ENCODE measurements at places on chromosomes 5 and 9.

GRCh38 chr9:121921444-121921843 is 171.7 kb downstream of the TTLL11 start:
- no peak overlapping the region for H3K27ac ChIP-seq
- H3K36me3 ChIP-seq = no peaks in the 10 kb centered on the region
- no peaks in the 10 kb centered on the region for H3K27me3 ChIP-seq
- H3K4me3 ChIP-seq = no peak overlapping the region
- no peaks in the 10 kb centered on the region for H3K4me1 ChIP-seq

DNA sequence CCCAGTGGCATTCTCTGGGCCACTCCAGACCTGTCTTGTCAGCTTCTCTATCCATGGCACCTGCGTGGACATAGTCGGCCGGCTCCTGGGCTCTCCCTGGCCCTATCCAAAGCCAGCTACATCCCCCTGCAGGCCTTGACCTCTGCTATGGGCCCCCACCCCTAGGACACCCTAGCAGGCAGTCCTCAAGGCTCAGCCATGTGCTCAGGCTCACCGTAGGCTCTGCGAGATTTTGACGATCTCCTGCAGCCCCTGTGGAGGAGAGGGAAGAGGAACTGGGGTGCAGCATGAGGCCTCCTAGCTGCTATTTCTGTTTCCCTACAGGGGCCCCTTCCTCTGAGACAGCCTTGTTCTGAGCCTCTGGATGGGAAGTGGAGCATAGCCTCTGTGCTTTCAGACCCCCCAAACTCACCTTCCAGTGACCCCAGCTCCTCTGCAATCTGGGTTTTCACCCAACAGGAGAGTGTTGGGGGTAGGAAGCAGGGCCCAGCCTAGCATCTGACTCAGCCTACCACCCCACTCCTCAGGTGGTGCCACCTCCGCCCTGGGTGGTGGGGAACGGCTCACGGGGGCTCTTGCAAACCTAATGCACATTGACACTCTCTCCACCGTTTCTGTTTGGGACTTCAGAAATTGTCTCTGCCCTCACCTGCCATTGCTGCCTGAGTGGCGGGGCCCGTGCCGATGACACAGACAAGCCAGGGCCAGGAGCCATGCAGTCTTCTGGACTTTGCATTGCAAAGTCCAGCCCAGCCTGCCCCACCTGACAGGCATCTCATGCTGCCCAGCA is 36.7 kb downstream of the HRH2 start:
- peaks cover 5% of the 10 kb centered on the region for H3K36me3 ChIP-seq
- H3K27me3 ChIP-seq = no peaks in the 10 kb centered on the region
- no peak overlapping the region for H3K27ac ChIP-seq
- peaks cover 10% of the 10 kb centered on the region for H3K4me1 ChIP-seq

GRCh38 chr9:121529237-121529987 is 29.8 kb upstream of the GGTA1 start:
- H3K27me3 ChIP-seq = no peaks in the 10 kb centered on the region
- no peaks in the 10 kb centered on the region for H3K4me1 ChIP-seq
- DNase-seq = no peak
- no peak overlapping the region for H3K27ac ChIP-seq
- no peaks in the 10 kb centered on the region for H3K36me3 ChIP-seq

DNA sequence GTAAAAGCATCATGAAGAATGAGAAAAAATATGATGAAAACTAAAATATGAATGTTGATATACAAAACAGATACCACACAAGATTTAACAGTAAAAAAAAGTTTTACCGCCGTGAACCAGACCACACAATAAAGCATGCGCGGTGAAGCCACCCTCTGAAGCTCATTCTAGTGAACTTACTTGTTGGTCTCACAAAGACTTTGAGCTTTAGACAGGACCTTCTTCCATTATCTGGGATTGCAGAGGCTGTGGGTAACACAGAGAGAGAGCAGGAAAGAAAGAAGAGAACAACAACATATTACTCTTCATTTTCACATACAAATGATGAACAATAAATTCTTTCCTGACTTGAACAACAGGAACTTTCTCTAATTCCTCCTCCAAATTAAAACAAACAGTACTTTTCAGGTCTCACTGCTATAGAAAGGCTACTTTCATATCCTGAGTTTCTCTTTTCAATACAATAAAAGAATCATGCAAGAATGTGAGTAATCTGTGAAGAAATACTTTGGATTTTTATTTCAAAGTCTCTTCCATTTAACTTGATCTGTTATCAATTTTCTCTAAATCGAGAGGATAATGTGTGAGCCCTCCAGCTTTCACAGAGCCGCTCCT is 283.1 kb downstream of the EFNA5 start:
- no peaks in the 10 kb centered on the region for H3K36me3 ChIP-seq
- no peak overlapping the region for H3K27ac ChIP-seq

DNA sequence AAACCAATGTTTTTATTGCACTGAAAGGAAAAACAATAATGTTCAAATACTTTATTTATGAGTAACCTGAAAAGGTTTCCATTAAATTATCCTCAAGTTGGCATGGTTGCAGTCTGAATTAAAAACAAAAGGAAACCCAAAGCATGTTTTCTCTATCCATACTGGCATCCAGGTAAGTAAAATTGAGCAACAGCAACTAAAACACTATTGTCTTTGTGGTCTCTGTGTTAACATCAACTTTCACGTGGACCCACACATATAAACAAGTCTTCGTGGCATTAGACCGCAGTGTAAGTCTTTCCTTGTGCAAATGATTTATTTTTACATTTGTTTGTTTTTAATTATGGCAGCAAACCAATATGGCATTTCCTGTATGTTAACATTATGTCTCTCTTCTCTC is 757.6 kb downstream of the SEMA5A start:
- H3K4me3 ChIP-seq = no peak overlapping the region
- no peak overlapping the region for H3K27ac ChIP-seq
- H3K36me3 ChIP-seq = no peaks in the 10 kb centered on the region
- H3K27me3 ChIP-seq = no peaks in the 10 kb centered on the region
- no peaks in the 10 kb centered on the region for H3K4me1 ChIP-seq
- no peak for DNase-seq

GRCh38 chr9:4333787-4334186 is 33.9 kb upstream of the GLIS3 start:
- H3K36me3 ChIP-seq = no peaks in the 10 kb centered on the region
- no peak for DNase-seq
- H3K27ac ChIP-seq = no peak overlapping the region
- H3K27me3 ChIP-seq = no peaks in the 10 kb centered on the region
- H3K4me1 ChIP-seq = no peaks in the 10 kb centered on the region

DNA sequence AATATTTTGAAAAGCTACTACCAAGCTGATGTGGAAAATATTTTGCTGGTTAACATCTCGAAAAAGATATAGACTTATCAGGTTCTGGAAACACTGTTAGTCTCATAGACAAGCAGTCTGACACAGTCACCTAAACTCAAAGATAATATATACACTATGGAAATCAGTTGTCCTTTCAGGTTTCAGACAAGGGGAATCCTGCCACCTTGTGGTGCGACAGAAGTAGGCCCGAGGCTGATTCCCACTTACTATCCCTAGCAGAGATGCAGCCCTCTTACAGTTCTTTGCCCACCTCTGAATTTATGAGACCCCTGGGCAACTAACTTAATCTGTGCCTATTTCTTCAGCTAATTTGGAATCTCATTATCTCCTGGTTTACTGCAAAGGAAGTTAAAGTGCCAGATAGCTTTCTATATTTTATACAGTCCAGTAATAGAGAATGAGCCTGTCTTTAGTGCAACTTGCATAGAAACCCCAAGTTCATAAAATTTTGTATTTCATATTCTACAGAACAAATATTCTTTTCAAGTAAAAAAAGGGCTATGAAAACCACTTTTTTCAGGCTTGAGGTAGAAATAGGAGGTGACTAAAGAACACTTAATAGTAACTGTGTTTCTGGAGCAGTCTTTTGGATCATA is 16.9 kb downstream of the RAD1 start:
- no peaks in the 10 kb centered on the region for H3K27me3 ChIP-seq
- H3K4me3 ChIP-seq = no peak overlapping the region
- DNase-seq = peak; percentile 44
- no peak overlapping the region for H3K27ac ChIP-seq
- H3K4me1 ChIP-seq = no peaks in the 10 kb centered on the region
- peaks cover 4% of the 10 kb centered on the region for H3K36me3 ChIP-seq

- H3K4me3 ChIP-seq = no peak overlapping the region
- peaks cover 71% of the 10 kb centered on the region for H3K36me3 ChIP-seq
- no peaks in the 10 kb centered on the region for H3K27me3 ChIP-seq
- DNase-seq = no peak
- no peaks in the 10 kb centered on the region for H3K4me1 ChIP-seq
These were observed 32.5 kb downstream of the TENT4A start for GRCh38 chr5:6745706-6746222.

DNA sequence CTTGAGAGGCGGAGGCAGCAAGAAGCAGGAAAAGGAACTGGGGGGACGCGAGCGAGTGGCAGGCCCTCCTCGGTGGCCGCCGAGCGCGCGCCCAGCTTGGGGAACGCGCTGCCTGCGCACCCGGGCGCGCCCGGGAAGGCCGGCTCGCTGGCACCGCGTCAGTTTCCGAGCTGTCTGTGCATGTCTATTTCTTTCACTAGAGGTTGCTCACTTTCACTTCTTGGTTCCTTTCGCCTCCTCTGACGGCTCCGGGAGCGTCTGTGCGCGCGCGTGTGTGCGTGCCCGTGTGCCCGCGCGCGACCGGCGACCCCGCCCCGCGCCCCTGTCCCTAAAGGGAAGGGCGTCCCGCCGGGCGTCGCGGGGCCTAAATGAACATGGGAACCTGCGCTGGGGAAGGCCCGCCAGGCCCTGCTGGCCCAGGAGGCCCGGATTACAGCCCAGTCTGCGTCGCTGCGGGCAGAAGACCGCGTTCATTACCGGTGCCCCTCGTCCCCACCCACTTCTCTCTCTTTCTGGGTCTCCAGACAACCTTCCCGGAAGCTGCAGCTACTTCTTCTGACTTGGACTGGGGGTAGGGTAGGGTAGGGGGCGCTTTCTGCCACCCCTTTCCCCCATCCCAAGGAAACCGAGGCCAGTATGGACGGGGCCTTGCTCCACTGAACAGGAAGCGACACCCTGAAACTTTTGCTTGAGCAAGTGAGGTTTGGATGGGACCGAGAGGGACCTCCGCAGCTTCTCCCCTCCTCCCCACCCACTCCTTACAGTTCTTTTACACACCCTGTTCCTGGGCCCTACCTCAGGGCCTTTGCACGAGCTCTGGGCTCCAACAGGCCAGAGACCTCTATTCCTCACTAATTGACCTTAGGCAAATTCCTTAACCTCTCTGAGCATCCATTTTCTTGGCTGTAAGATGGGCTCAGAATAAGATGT is 205.8 kb upstream of the IER5L start:
- DNase-seq = peak; percentile 50
- H3K36me3 ChIP-seq = no peaks in the 10 kb centered on the region
- no peaks in the 10 kb centered on the region for H3K27me3 ChIP-seq
- peak overlapping the region; percentile 79 for H3K4me3 ChIP-seq
- H3K27ac ChIP-seq = peak overlapping the region; percentile 70

GRCh38 chr9:122218935-122219855 is 9.6 kb downstream of the LHX6 start:
- no peak overlapping the region for H3K27ac ChIP-seq
- peaks cover 41% of the 10 kb centered on the region for H3K27me3 ChIP-seq
- no peaks in the 10 kb centered on the region for H3K36me3 ChIP-seq
- H3K4me3 ChIP-seq = peak overlapping the region; percentile 33
- no peak for DNase-seq

GRCh38 chr5:66642538-66642937 is 46.3 kb downstream of the MAST4 start:
- H3K4me1 ChIP-seq = no peaks in the 10 kb centered on the region
- no peak overlapping the region for H3K4me3 ChIP-seq
- H3K36me3 ChIP-seq = no peaks in the 10 kb centered on the region
- no peaks in the 10 kb centered on the region for H3K27me3 ChIP-seq
- no peak for DNase-seq
- no peak overlapping the region for H3K27ac ChIP-seq

DNA sequence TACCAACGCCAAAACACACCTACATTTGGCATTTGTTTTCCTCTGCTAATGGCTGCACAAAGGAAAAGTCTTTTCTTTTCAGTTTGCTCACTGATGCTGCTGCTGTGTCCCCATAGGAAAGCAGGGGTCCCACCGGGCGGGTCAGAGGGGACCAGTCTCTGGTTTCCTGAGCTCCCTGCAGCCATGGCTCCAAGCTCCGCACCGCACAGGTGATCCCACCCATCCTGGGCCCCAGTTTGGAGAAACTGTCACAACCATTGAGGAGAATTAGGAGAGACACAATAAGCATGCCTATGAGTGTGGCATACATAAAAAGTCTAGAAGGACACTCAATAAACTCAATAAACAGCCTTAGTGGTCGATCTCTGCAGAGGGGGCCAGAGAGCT is 19.9 kb downstream of the MED10 start:
- peaks cover 17% of the 10 kb centered on the region for H3K4me1 ChIP-seq
- no peaks in the 10 kb centered on the region for H3K27me3 ChIP-seq
- H3K4me3 ChIP-seq = no peak overlapping the region
- no peak overlapping the region for H3K27ac ChIP-seq

DNA sequence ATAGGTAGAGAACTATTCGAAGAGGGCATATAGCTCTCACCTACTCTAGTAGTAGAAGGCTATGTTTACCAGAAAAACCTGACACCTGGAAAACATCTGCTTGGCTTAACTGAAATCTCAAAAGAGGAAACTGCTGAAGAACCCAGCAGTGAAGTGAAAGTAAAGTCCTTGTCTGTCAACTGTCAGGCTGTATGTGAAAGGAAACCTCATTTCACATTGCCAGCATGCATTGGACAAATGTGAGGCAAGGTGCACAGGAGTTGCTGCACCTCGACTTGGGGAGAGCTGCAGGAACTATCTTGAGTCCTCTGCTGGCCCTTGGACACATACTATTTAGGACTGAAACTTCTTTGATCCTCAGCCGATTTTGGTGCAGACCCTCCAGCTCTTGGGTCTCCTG is 53.3 kb downstream of the NREP start:
- H3K36me3 ChIP-seq = no peaks in the 10 kb centered on the region
- no peak overlapping the region for H3K4me3 ChIP-seq
- peaks cover 3% of the 10 kb centered on the region for H3K27me3 ChIP-seq
- H3K4me1 ChIP-seq = no peaks in the 10 kb centered on the region

- DNase-seq = no peak
- H3K27me3 ChIP-seq = no peaks in the 10 kb centered on the region
- peaks cover 24% of the 10 kb centered on the region for H3K4me1 ChIP-seq
- no peak overlapping the region for H3K27ac ChIP-seq
- no peak overlapping the region for H3K4me3 ChIP-seq
These were observed 2.0 kb upstream of the CAMSAP1 start for GRCh38 chr9:135909371-135909770.

DNA sequence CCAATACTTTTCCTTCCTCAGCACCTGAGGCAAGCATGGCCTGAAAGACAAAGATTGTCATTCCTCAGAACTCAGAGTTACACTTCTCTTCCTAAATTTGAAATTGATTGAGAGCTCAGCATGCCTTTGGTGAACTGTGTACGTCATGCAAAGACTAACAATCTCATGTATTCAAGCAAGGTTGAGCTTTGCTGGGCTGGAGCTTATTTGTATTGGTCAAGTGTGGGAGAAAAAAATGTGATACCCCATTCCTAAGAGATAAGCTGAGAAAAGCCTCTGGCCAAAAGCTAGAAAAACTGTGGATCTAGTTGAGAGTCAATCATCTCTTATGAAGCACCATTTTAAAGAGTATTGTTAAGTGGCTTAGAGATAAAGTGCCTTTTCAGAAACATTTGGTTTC is 392.2 kb downstream of the RASEF start:
- H3K4me3 ChIP-seq = no peak overlapping the region
- H3K4me1 ChIP-seq = no peaks in the 10 kb centered on the region
- H3K27me3 ChIP-seq = no peaks in the 10 kb centered on the region
- no peak overlapping the region for H3K27ac ChIP-seq
- DNase-seq = no peak

GRCh38 chr9:110626101-110626829 is 42.3 kb upstream of the MUSK start:
- H3K4me3 ChIP-seq = no peak overlapping the region
- no peaks in the 10 kb centered on the region for H3K4me1 ChIP-seq
- no peaks in the 10 kb centered on the region for H3K27me3 ChIP-seq

Measured in effector memory CD4-positive, alpha-beta T cell (primary cell).